GM23248 (cell line): ENCODE measurements at places on chromosomes 13 and 19.

DNA sequence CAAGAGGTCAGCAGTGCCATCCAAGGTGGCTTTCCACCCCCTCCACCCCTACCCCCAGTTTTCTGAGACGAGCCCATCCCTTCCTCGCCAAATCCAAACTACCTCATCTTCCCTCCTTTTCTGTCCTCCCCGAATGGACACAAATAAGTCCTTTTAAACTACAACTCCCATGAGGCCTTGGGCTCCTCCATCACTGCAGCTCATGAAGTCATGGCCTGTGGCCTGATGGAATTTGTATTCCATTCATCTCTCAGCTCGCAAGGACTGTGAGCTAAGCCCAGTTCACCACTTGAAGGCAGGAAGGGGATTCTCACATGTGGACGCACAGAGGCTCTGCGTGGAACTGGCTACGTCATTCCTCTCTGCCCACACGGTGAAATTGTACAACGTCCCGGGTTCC lies 12.5 kb downstream of the PTPRH start:
- DNase-seq, result peak; percentile 27

GRCh38 chr13:89238496-89238895 lies 1567.3 kb downstream of the SLITRK5 start:
- DNase-seq, result no peak

GRCh38 chr13:37878921-37879320 lies 9.3 kb upstream of the TRPC4 start:
- DNase-seq, result no peak

DNA sequence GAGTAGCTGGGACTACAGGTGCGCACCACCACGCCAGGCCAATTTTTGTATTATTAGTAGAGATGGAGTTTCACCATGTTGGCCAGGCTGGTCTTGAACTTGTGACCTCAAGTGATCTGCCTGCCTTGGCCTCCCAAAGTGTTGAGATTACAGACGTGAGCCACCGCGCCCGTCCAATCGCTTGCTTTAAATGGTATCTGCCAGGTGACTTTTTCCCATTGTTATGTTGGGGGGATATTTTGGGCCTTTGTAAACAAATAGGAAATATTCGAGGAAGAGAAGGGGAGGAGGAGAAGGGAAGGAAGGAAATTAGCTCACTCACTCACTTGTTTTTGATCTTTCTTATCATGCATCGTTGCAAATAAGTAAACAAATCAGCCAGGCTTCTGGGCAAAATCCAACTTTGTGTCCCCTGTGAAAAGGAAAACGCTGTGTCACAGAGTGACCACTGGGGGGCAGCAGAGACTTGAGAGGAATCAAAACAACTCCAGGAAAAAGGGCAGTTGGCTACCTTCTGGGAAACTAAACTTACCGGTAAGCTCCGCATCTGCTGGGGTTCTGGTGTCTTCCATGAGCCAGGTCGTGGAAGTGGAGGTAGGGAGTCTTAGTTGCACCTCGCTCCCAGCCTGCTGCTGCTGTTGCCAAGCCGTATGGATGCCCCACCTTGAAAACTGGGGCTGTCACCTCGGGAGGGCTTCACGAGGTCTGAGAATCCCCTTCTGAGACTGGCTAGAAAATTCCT lies 9.3 kb upstream of the RANBP3 start:
- peak; percentile 82 for DNase-seq

DNA sequence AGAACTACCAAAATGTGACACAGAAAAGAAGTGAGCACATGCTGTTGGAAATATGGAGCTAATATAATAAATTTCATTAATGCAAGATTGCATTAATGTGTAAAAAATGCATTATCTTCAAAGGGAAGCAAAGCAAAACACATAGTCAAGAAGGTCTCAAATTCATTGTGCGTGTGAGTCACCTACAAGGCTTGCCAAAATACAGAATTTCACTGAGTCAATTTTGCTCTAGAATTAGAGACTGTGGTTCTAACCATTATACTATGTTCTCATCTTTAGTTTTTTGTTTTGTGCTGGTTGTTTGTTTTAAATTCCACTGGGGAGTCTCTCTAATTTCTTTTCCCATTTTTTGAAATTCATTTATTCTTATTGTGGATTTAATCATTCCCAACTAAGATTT lies 149.8 kb upstream of the SLITRK1 start:
- no peak for DNase-seq

DNA sequence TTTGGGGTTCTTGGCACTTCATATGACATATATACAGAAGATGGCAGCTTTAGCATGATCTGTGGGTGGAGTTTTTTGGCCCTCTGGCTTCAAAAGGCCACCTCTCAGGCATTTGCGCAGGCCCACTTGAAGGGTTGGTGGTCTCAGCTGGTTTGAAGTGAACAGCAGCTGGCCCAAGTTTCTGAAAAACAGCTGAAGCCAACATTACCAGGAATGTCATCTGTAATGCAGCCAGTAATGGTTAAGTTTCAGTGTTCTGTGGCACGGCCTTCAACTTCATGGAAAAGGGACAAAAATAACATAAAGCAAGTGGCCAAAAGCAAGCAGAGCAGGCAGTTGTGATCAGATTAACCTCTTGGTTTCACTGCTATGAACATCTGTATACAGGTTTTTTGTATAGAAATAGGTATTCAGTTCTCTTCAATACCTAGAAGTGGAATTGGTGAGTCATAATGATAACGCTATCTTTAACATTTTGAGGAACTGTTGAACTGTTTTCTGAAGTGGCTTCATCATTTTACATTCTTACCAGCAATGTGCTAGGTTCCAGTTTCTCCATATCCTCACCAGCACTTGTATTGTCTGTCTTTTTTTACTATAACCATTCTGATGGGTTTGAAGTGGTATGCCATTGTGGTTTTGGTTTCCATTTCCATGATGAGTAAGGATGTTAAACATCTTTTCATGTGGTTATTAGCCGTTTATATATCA lies 245.4 kb downstream of the SHISA2 start:
- no peak for DNase-seq

GRCh38 chr13:63605962-63606361 lies 2190.3 kb upstream of the PCDH20 start:
- no peak for DNase-seq

DNA sequence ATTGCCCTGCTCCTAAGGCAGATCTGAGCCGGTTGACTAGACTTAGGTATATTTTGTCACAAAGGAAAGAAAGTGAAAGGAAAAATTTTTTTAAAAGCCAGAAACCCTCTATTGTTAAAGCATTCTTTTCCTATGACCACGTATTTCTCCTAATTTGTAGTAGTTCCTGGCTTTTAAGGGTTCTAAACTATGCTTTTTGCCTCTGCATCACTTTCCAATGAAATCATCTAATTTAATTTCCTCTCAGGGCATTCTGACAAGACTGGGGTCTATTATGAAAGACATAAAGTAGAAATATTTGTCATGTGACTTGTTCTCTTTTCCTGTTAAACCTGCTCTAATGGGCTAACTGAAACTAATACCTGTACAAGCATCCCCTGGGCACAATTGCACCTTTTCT lies 233.0 kb upstream of the PRR20A start:
- DNase-seq, result no peak

DNA sequence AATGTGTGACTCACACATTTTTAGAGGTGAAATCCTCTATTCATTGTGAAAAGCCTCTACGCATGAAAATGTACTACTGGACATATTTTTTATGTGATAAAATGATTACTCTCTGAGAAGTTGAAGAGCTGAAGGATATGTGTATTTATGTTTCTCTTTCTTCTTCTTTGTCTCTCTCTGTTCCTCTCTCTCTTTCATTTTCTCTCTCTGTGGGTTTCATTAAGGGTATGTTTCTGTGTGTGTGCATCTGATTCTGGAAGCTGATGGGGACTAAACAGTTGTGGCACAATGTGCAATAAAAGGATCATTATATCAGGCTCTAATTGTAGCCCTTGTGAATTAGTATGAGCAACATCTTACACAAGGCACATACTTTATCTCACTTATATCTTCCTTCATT lies 867.7 kb downstream of the PCDH9 start:
- no peak for DNase-seq

DNA sequence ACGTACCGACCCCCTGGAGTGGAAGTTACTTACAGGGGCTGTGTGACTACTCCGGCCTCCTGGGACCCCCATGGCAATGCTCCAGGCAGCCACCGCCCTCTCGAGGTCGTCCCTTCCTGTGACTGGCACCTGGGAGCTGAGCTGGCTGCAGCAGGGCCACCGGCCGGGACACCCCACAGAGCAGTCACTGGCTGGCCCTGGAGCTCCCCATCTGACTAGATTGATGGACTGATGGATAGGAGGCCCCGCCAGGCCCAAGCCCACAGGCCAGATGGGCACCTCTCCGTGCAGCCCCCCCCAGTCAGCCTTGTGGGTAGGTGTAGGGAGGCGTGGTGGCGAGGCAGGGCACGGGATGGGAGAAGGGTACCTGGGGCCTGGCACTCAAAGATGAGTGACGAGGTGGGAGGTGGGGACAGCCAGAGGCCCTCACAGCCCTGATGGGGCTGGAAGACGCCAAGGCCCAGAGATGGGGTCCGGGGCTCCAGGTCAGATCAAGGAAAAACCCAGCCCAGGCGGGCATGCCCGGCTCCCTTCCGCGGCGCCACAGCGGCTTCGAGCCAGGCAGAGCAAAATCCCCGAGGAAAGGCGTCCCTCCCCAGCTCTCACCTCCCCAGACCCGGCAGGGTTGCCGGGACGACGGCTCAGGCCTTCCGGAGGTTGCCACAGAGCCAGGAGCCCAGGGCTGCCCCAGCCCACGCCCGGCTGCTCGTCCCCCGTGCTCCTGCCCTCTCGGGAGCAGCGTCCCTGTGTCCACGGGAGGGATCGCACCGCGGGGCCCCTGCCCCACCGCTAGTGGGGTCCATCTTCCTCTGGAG lies 8.4 kb downstream of the SLC39A3 start:
- no peak for DNase-seq

DNA sequence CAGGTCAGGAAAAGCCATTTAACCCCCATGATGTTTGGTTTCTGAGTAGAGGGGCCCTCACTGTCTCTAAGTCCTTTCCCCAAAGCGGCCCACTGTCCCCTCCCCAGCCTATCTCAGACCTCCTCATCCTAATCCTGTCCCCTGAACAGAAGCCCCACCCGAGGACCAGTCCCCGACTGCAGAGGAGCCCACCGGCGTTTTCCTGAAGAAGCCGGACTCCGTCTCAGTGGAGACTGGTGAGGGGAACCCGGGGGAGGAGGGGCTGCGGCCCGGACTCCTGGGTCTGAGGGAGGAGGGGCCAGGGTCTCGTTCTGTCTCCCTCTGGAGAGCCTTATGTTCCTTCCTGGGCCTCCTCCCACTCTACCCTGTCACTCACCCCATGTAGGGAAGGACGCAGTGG lies 2.9 kb downstream of the MYBPC2 start:
- no peak for DNase-seq

- no peak for DNase-seq
Measured at GRCh38 chr13:37450276-37450675, 148.3 kb downstream of the POSTN start.

GRCh38 chr13:75704927-75705288 lies 68.8 kb downstream of the LMO7 start:
- no peak for DNase-seq

- no peak for DNase-seq
Measured at GRCh38 chr13:108962654-108963053, 333.2 kb downstream of the MYO16 start.

GRCh38 chr19:49398931-49399330 lies 10.9 kb downstream of the KASH5 start:
- no peak for DNase-seq

GRCh38 chr13:64052521-64052920 lies 2636.9 kb upstream of the PCDH20 start:
- DNase-seq, result no peak

GRCh38 chr13:53568491-53568890 lies 539.9 kb downstream of the OLFM4 start:
- DNase-seq, result no peak

DNA sequence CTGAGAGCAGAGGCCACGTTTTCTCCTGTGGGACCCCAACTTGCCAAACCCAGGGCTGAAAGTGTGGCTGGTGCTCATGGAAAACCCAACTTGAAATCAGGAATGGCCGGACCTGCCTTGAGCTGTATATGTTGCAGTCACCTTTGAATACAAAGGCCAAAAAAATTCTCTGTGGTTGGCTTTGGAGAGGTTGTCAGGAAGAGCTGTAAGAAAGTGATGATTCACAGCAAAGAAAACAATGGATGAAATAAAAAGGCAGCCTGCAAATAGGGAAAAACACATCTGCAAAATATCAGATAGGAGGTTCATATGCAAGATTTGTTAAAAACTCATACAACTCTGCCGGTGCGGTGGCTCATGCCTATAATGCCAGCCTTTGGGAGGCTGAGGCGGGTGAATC lies 715.8 kb downstream of the UQCRFS1 start:
- DNase-seq, result no peak

DNA sequence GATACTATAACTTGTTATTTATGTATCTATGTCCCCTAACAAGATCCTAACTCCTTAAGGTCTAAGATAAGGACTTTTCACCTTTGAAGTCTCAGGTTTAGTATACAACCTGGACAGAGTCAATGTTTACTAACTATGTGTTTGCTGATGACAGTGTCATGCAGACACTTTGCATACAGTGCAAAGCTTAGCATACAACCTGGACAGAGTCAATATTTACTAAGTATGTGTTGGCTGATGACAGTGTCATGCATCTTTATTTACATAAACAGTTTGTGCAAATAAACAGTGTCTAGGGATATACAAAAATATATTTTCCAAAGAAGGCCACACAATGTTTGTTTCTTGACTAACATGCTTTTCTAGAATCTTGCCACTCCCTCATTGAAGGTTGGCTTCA lies 34.7 kb downstream of the DCT start:
- no peak for DNase-seq
